ENCODE measurements at places on chromosomes 16 and 17.

GRCh38 chr17:2094891-2095535, 40.1 kb downstream of the HIC1 start:
- peak; percentile 69 for DNase-seq

- DNase-seq: no peak
These were observed 1.1 kb upstream of the FASN start for GRCh38 chr17:82098939-82099763.

DNA sequence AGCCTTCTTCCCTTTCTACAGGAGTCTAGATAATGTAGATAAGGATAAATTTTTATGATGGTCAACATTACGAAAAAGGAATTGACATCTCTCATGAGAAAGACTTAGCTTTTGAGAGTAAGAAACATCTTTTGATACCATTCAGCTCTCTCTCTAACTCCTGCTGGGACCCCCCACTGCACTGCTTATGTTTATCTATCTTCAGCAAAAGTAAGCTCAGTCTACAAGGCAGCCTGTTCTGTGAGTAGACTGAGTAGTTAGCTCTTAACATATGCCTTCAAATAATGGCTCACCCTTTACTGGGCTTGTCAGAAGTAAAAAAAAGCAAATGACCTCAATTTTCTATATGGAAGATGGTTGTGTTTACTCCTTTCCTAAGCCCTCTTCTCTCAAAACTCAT, 372.2 kb upstream of the CDH11 start:
- DNase-seq: no peak

DNA sequence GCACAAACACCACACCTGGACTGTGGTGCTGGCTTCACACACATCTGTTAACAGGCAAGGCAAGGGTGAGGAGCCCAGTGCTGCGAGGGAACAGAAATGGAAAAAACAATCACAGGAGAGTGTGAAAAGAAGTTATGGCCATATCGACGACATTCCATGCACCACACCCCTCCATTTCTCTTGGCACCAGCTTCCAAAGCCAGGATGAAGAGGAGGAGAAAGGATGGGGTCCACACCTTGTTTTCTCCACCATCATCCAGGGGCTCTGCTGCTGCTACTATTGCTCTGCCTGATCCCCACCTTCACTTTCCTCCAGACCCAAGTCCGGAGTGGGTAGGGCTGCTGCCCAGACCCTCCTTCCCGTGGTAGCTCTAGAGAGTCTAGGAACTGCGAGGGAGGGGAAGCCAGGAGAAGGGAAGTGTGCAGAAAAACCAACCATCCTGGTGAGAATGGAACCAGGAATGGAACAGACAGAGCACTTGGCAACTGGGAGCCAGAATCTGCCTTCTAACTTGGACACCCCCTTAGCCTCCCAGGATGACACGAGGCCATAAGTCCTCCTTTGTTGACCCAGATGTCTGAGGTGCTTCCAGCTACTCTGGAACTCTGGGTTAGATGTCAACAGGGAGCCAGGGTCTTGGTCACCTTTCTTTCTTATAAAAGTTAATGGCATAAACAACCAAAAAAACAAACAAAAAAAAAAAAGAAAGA, 1.2 kb upstream of the PROCA1 start:
- no peak for DNase-seq

DNA sequence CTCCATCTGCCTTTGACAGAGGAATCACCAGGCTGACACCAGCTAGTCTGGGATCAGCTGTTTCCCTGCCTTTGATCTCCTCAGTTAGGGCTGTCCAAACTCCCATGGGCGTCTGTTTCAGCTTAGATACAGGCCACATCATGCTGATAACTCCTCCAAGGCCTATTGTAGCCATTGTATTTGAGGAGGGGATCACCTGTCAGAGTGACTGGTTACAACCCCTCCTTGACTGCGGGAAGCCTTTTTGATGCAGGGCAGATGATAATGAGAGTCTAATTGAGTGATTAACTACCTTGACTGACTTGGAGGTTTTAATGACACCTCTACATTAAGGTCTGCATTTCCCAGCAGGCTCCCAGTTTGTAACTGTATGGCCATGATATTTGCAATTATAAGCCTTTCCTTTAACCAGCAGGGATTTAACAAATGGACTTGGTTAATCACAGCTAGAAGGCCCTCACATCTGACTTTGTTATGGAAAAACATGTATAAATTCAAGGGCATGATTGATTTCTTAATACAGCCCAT, 863.5 kb downstream of the KCNJ2 start:
- DNase-seq: no peak

- no peak for DNase-seq
These were observed 30.8 kb upstream of the CALB2 start for GRCh38 chr16:71327720-71328119.

DNA sequence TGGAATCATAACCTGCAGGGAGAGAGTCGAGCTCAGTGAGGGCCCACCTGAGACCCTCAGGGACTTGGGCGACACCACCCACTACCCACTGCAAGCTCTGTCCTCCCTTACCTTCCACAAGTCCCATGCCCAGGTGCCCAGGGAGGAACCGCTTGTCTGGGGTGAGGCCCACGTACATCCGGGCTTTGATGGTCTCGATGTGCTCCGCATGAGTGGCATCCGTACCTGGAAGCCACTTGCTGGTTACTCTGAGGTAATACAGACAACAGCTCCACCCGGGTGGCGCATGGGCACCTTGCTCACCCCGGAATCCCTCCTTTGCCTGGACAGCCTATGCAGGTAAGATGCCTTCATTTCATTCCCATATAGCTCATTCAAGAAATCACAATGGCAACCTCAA, 24.8 kb downstream of the MIEF2 start:
- DNase-seq: no peak

GRCh38 chr16:8505327-8505991, 84.9 kb downstream of the TMEM114 start:
- DNase-seq: no peak

DNA sequence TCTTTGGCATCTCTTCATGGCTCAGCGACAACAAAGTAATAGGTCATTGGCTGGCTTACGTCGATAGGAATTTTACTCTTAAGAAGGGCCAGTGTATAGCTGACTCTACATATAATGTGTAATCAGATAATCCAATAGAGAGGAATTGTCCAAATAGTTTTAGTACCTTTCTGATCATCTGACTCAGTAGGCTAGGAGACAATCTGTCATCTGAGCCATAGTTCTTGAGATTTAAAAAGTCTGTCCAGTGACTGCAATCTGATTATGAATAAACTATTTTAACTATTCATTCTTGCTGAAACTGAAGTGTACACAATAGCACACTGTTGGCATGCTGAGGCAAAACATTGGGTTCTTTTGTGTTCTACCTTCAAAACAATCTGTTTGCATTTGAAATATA, 21.4 kb upstream of the NOL11 start:
- DNase-seq: no peak

- peak; percentile 86 for DNase-seq
These were observed 86.7 kb downstream of the ZFHX3 start for GRCh38 chr16:72961115-72961832.

- no peak for DNase-seq
These were observed 39.9 kb downstream of the CENPV start for GRCh38 chr17:16313139-16314090.

All from D341Med (cell line).